Activated naive CD4-positive, alpha-beta T cell treated with anti-CD3 and anti-CD28 coated beads for 36 hours (primary cell): ENCODE measurements at places on chromosomes 7 and 10. TPM values are rescaled to one million over a fixed set of nuclear protein-coding genes. Genes with fewer than 3 reads are reported as not detected.

DNA sequence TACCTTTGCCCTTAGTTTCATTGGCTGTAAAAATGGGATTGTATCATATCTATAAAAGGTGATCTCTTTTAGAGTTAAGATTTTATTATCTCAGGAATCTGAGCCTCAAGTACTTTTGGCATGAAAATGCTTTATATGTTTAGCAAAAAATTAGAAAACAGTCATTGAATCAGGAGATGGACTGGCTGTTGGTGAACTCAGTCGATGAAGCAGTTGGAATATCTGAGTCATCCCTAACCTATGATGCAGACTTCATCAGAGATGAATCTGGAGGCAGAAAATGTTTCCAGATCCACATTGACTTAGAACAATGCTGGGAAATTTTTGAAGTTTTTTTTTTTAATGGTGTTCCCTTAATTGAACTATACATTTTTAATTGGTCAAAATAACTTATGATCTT is 228.5 kb downstream of the SLC25A13 start:
- no peak overlapping the region for H3K27ac ChIP-seq
- H3K27me3 ChIP-seq = peaks cover 21% of the 10 kb centered on the region
- no peaks in the 10 kb centered on the region for H3K4me1 ChIP-seq
- no peak for DNase-seq
- no peaks in the 10 kb centered on the region for H3K36me3 ChIP-seq

- peaks cover 5% of the 10 kb centered on the region for H3K36me3 ChIP-seq
- H3K27ac ChIP-seq = peak overlapping the region; percentile 98
- peaks cover 8% of the 10 kb centered on the region for H3K4me1 ChIP-seq
- DNase-seq = peak; percentile 98
- H3K4me3 ChIP-seq = peak overlapping the region; percentile 97
Measured at GRCh38 chr10:67849331-67850011, 11.5 kb upstream of the DNAJC12 start.

DNA sequence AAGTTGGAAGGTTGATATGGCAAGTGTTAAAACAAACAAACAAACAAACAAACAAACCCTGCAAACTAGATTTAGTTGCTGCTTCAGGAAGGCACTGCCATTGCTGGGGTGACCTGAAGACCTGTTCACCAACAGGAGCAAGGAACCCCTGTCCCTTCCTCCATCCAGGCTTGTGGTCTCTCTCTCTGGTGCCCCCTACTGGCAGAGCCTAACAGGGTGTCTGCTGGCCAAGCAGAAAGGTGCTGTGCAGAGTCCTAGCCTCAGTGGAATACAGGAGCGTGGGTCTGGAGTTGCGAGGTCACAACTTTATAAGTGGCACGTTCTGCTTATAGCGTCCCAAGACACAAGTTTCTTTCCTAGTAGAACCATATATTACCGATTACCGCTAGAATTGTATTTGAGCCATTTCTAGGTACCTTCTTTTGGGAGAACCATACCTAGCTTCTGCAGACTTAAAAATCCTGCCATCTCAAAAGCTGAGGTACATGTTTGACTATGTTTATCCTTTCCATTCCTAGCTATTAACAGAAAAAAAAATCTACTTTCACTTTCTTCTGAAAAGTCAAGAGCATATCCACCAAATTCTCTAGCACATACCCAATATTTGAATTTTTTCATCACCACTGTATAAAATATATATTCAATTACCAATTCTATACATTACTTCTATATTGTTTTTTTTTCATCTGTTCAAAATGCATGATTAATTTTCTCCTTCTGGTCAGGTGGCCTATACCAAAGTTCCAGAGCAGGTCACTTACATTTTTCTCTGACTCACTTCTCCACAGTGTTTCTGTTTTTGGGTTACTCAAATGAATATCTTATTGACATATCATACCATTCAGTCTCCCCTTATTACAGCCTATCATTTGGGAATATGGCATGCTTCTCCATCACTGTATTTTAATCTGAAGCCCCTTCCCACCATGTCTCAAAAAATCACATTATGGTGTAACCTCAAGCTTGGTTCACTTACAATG is 29.1 kb upstream of the CALD1 start:
- DNase-seq = peak; percentile 86
- no peak overlapping the region for H3K4me3 ChIP-seq
- no peaks in the 10 kb centered on the region for H3K36me3 ChIP-seq
- no peak overlapping the region for H3K27ac ChIP-seq
- H3K27me3 ChIP-seq = no peaks in the 10 kb centered on the region

DNA sequence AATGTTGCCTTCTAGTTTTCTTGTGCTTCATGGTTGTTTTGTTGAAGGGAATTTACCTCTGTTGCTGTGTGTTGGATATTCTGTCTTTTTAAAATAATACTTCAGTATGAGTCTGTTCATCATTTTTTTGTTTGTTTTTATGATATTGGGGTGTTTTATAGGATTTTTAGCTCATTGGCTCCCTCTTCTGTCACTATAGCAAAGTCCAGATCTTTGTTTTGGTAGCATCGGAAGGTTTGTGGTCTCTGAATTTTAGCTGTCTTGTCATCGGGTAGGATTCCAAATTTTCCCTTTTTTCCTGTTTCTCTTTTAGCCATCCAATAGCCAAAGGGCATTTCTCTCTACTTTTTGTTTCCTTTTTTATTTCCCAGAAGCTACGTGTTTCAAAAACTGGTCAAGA is 91.4 kb downstream of the EXOC4 start:
- no peak for DNase-seq
- H3K36me3 ChIP-seq = peaks cover 65% of the 10 kb centered on the region
- H3K27me3 ChIP-seq = no peaks in the 10 kb centered on the region
- no peak overlapping the region for H3K4me3 ChIP-seq

DNA sequence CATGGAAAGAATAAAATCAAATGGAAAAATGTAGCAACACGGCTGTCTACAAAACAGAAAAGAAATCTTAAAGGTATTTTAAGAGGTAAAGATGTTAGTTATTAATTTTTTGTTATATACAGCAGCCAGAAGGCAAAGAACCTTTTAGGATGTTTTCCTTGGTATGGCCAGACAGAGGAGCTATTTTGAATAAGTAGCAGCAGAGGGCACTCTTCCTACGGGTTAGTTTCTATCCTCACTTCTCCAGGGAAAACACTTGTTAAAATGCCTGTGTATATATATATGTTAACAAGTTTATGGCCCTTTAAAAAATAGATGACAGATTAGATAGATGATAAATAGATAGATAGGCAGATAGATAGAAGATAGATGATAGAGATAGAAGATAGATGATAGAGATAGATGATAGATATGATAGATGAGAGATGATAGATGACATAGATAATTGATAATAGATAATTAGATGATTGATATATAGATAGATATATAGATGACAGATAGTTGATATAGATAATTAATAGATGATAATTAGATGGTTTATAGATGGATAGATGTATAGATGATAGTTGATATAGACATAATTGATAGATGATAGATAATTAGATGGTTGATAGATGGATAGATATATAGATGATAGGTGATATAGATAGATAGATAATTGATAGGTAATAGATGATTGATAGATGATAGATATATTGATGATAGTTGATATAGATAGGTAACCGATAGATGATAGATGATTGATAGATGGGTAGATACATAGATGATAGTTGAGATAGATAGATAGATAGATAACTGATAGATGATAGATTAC is 57.8 kb upstream of the WIPF3 start:
- no peak for DNase-seq
- no peak overlapping the region for H3K27ac ChIP-seq
- no peaks in the 10 kb centered on the region for H3K27me3 ChIP-seq

DNA sequence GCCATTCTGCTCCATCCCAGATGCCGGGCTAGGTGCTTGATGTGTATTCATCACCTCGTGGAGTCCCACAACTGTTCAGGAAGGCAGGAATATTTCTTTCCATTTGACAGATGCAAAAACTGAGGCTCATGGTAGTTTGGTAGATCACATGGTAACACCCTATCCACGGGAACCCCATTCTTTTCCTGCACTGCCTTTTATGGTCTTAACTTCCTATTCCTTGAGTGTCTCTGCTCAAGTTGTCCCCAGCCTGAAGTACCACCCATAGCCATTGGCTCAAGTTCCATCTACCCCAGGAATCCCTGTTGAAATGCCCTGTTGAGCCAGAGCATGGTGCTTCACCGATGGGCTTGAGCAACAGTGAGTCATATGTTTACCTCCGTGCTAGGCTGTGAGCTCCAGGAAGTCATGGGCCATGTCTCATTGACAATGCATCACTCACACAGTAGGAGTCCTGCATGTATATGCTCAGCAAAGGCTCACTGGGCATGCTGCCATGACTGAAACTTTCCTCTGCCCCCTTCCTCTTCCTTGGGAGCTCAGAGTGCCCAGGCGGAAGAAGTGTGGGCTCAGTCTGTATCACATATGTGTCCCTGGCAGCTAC is 71.7 kb upstream of the ADAM12 start:
- H3K4me3 ChIP-seq = no peak overlapping the region
- H3K27me3 ChIP-seq = peaks cover 1% of the 10 kb centered on the region
- DNase-seq = no peak
- no peaks in the 10 kb centered on the region for H3K36me3 ChIP-seq
- no peaks in the 10 kb centered on the region for H3K4me1 ChIP-seq
- H3K27ac ChIP-seq = no peak overlapping the region

- H3K4me3 ChIP-seq = no peak overlapping the region
- peaks cover 36% of the 10 kb centered on the region for H3K4me1 ChIP-seq
- no peak for DNase-seq
- H3K36me3 ChIP-seq = no peaks in the 10 kb centered on the region
Measured at GRCh38 chr10:45417746-45418145, 43.7 kb downstream of the ALOX5 start.

DNA sequence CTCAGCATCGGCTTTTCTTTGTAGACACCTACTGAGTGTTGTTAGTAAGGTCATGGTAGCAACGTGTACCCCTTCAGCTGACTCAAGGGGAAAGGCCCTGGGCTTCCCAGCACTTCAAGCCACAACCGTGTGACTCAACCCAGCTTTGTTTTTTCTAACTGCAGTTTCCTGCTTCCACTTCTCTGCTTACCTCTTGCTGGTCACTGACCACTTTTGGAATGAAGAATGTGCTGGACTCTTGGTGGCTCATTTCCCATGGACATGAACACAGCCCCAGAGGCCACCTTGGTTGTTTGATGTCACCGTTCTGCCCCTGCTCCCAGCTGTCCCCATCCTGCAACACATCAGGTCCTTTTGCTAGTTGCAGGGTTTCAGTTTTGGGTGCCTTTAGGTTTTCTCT is 69.5 kb upstream of the ZNF438 start:
- peak; percentile 91 for DNase-seq
- H3K36me3 ChIP-seq = no peaks in the 10 kb centered on the region
- peaks cover 44% of the 10 kb centered on the region for H3K4me1 ChIP-seq
- peak overlapping the region; percentile 50 for H3K4me3 ChIP-seq
- no peaks in the 10 kb centered on the region for H3K27me3 ChIP-seq
- peak overlapping the region; percentile 85 for H3K27ac ChIP-seq

GRCh38 chr7:148296994-148297644 is 293.4 kb upstream of the C7orf33 start:
- no peak overlapping the region for H3K4me3 ChIP-seq
- no peaks in the 10 kb centered on the region for H3K36me3 ChIP-seq
- peaks cover 6% of the 10 kb centered on the region for H3K27me3 ChIP-seq
- no peaks in the 10 kb centered on the region for H3K4me1 ChIP-seq
- no peak for DNase-seq
- no peak overlapping the region for H3K27ac ChIP-seq

DNA sequence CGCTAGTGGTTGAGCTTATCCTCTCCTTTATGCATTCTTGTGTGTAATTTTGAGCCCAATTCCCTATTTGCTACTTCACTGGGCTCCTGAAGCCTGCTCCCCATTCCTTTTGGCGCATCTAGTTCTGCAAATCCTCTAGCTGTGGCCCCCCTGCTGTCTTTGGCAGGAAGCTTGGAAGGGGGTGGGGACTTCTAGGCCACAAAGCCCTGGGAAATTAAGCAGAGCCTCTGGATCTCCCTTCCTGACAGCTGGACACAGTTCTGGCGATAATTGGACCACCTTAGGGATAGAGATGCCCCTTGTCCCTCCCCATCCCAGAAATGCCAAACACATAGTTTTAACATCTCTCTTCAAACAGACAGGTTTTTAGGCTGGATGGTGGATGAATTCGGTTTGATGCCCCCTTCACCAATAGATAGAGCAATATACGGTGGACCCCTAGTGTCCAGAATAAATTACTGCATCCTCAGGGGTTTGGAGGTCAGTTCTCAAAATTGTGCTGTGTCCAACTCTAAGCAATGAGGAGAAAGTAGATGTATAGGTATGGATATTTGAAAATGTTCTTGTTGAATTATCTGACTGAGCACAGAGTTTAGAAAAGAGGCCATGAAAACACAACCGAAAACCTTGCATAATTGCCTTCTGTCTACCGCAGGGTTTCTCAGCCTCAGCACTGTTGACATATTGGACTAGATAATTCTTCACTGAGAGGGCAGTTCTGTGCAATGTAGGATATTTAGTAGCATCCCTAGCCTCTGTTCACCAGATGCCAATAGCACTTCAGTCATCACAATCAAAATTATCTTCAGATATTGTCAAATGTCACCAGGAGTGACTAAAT is 75.5 kb downstream of the PAPSS2 start:
- H3K27me3 ChIP-seq = peaks cover 15% of the 10 kb centered on the region
- no peaks in the 10 kb centered on the region for H3K4me1 ChIP-seq
- no peak for DNase-seq
- no peaks in the 10 kb centered on the region for H3K36me3 ChIP-seq
- no peak overlapping the region for H3K4me3 ChIP-seq

GRCh38 chr10:122981066-122981464 is 864 bp downstream of the PSTK start:
- peak overlapping the region; percentile 64 for H3K27ac ChIP-seq
- DNase-seq = no peak
- peak overlapping the region; percentile 87 for H3K4me3 ChIP-seq
- peaks cover 5% of the 10 kb centered on the region for H3K36me3 ChIP-seq
- H3K4me1 ChIP-seq = peaks cover 17% of the 10 kb centered on the region
- no peaks in the 10 kb centered on the region for H3K27me3 ChIP-seq

DNA sequence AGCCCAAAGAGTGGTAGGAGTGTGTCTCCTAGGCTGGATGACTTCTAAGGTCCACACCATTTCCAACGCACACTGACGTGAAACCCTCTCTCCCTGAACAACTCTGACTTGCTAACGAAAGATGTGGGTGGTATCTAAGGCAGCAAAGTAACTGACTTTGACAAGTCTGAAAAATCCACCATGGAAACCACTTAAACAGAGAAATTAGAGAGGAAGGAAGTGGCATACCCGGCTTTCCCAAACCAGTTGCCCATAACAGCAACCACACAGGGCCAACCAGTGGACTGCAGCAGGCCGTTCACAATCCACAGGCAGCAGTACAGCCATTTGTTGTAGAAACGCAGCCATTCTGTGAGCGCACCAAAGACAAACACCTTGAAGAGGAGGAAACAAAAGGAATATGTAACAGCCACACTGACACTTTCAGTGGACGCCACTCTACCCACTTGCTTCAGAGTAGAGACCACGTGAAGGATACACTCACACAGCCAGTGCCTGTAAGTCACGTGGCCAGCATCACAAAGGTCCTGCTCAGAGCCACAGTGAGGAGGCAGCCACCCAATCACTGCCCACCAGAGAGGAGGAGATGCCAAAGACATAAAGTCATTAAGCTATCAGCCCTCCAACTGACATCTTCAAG is 39.8 kb downstream of the SLC37A3 start:
- H3K4me1 ChIP-seq = peaks cover 26% of the 10 kb centered on the region
- H3K27me3 ChIP-seq = no peaks in the 10 kb centered on the region
- peak overlapping the region; percentile 4 for H3K27ac ChIP-seq
- peaks cover 18% of the 10 kb centered on the region for H3K36me3 ChIP-seq

GRCh38 chr7:18936265-18936664 is 181.2 kb downstream of the TWIST1 start:
- no peak overlapping the region for H3K4me3 ChIP-seq
- no peaks in the 10 kb centered on the region for H3K4me1 ChIP-seq
- no peak for DNase-seq
- H3K36me3 ChIP-seq = no peaks in the 10 kb centered on the region
- H3K27me3 ChIP-seq = no peaks in the 10 kb centered on the region

CDHR3 gene
- 0.93 TPM for total RNA-seq

ZNF365 gene
- 0.10 TPM for total RNA-seq

NSUN6 gene
- 11.1 TPM for total RNA-seq

TMEM213 gene
- total RNA-seq = not detected
